Activated naive CD8-positive, alpha-beta T cell treated with anti-CD3 and anti-CD28 coated beads for 36 hours (primary cell): ENCODE measurements at places on chromosomes 1 and 21. TPM values are rescaled to one million over a fixed set of nuclear protein-coding genes. Genes with fewer than 3 reads are reported as not detected.

The TAS1R3 gene
- total RNA-seq, result 0.06 TPM

DNA sequence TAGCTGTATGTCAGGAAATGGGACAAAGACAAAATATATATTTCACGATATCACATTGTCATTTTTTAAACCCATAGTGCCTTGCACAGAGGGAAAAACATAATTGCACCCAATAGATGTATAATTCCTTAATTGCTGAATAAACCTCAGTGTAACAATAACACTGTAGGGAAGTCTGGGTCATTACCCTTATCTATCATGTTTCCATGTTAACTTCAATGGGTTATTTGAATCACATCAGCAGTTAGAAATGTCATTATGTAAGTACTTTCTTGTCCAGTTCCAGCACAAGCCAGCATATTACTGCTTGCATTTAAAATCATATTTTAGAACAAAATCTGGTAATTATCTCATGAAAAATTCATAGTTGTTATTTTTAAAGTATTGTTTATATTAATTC, 222.7 kb downstream of the HMCN1 start:
- H3K27ac ChIP-seq, result no peak overlapping the region
- H3K36me3 ChIP-seq, result no peaks in the 10 kb centered on the region
- no peak overlapping the region for H3K4me3 ChIP-seq
- no peak for DNase-seq
- H3K4me1 ChIP-seq, result no peaks in the 10 kb centered on the region

DNA sequence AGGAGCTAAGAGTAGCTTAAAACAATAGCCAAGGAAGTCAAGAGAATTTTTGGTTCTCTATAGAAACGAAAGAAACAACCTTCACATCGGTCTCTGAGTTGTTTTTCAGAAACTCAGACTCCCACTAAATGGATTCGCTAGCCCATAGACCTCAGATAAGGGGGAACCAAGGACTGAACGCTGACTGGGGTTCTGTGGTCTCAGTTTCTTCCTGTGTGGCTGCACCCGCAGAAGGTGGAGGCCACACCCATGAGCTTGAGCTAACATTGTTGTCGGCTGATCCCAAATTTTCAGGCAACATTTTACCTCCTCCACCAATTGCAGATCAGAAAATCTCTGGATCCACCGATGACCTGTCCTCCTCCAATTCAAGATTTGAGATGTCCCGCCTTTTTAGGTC, 456.1 kb downstream of the AJAP1 start:
- H3K36me3 ChIP-seq, result no peaks in the 10 kb centered on the region
- no peak for DNase-seq
- H3K27ac ChIP-seq, result no peak overlapping the region
- peaks cover 35% of the 10 kb centered on the region for H3K4me1 ChIP-seq
- H3K4me3 ChIP-seq, result no peak overlapping the region

- DNase-seq, result no peak
- no peak overlapping the region for H3K27ac ChIP-seq
- peaks cover 9% of the 10 kb centered on the region for H3K27me3 ChIP-seq
- H3K4me1 ChIP-seq, result no peaks in the 10 kb centered on the region
- no peaks in the 10 kb centered on the region for H3K36me3 ChIP-seq
- H3K4me3 ChIP-seq, result no peak overlapping the region
Measured at GRCh38 chr1:7853684-7854026, 790 bp upstream of the UTS2 start.

DNA sequence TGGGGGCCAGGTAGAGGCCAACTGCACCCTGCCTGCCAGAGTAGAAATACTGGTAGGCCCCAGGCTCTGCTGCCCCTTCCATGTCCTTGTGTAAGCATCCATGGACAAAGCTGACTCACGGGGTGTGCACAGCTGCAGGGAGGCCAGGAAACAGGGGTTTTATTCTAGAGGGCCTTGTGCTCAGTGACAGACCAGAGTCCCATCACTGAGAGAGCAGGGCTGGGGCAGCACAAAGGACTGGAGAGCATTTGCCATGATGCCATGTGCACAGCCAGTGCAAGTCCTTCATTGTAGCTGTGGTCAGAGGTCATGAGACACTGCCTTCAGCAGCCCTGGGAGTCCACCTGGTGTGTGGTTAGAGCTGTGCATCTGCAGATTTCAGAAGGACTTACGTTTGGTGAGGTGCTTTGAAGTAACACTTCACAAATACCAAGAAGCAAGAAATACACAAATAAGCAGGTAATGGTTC, 8.1 kb downstream of the ARF1 start:
- H3K36me3 ChIP-seq, result peaks cover 72% of the 10 kb centered on the region
- H3K27me3 ChIP-seq, result no peaks in the 10 kb centered on the region
- peaks cover 72% of the 10 kb centered on the region for H3K4me1 ChIP-seq
- no peak overlapping the region for H3K4me3 ChIP-seq
- DNase-seq, result no peak
- peak overlapping the region; percentile 63 for H3K27ac ChIP-seq

- peaks cover 9% of the 10 kb centered on the region for H3K27me3 ChIP-seq
- no peak for DNase-seq
- H3K36me3 ChIP-seq, result no peaks in the 10 kb centered on the region
- no peak overlapping the region for H3K27ac ChIP-seq
- H3K4me3 ChIP-seq, result no peak overlapping the region
Measured at GRCh38 chr21:39661121-39661520, 48.4 kb downstream of the B3GALT5 start.

The ANKRD35 gene
- total RNA-seq, result 0.58 TPM

The DDI2 gene
- 45.4 TPM for total RNA-seq

The NEK2 gene
- 24.2 TPM for total RNA-seq

DNA sequence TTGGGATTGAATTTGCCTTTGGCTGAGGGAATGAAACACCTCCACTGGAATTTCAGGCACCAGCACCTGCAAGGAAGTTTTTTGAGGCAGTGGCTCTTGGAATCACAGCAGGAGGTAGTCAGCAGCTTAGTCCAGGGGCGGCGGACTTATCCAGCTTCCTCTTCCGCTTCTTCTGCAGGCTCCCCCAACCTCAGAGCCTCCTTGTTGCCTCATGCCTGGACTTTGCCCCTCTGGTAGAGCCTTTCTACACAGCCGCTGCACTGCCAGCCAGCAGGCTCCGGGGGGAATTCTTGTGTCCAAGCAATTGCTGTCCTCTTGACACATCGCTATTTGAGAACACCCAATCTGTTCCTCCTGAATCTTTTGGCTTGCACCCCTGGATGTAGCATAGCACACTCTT, 4.4 kb upstream of the RHEX start:
- no peak overlapping the region for H3K27ac ChIP-seq
- no peak for DNase-seq
- H3K4me1 ChIP-seq, result peaks cover 41% of the 10 kb centered on the region
- H3K27me3 ChIP-seq, result no peaks in the 10 kb centered on the region
- no peak overlapping the region for H3K4me3 ChIP-seq

The GUCA2B gene
- not detected for total RNA-seq

GRCh38 chr1:165222580-165222979, 133.9 kb downstream of the LMX1A start:
- H3K4me1 ChIP-seq, result no peaks in the 10 kb centered on the region
- no peaks in the 10 kb centered on the region for H3K36me3 ChIP-seq
- peaks cover 10% of the 10 kb centered on the region for H3K27me3 ChIP-seq
- no peak overlapping the region for H3K27ac ChIP-seq

GRCh38 chr1:180158149-180159147, 3.8 kb downstream of the QSOX1 start:
- DNase-seq, result no peak
- H3K27me3 ChIP-seq, result no peaks in the 10 kb centered on the region
- no peaks in the 10 kb centered on the region for H3K36me3 ChIP-seq
- H3K4me3 ChIP-seq, result no peak overlapping the region
- H3K4me1 ChIP-seq, result peaks cover 29% of the 10 kb centered on the region
- H3K27ac ChIP-seq, result no peak overlapping the region

DNA sequence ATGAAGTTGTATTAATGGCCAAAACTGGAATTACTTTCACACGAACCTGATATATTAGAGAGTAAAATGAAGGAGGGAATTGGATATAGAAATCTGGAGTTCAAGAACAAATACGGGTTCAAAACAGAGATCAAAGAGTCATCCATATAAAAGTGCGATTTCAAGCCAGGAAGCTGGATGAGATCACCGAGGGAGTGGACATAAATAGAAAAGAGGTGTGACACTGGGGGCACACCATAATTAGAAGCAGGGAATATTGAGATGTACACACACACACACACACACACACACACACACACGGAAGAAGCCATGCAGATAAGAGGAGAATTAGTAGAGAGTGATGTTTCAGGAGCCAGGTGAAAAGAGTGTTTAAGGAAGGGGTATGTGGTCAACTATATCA, 32.3 kb upstream of the PLD5 start:
- no peaks in the 10 kb centered on the region for H3K4me1 ChIP-seq
- H3K27me3 ChIP-seq, result peaks cover 14% of the 10 kb centered on the region
- no peak overlapping the region for H3K4me3 ChIP-seq
- H3K27ac ChIP-seq, result no peak overlapping the region
- no peak for DNase-seq

DNA sequence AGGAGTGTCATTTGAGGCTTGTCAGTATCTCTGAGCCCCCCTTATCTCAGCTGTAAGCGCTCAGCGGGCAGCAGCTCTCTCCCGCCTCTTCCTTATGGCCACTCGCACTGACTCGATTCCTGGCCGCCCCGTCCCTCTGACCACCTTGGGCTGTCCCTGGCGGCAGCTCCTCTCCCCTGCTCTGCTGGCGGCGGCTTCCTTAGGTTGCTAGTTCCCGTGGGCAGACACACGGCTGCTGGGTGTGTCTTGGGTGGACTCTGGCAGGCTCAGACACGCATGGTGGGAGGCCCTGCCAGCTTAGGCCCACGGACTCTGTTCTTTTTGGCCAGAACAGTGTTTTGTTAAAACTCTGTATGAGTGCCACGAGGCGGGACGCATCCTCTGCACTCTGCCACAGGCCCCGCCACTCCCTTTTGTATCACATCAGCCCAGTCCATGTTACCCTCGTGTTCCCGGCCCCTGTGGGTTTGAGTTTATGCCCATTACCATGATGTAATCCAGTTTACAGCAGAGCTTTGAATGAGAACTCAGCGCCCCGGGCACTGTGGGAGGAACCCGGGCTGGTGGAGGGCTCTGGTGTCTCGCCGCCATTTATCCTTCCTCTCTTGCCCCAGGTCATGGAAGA, 45.9 kb downstream of the COQ8A start:
- H3K4me1 ChIP-seq, result peaks cover 18% of the 10 kb centered on the region
- H3K27ac ChIP-seq, result no peak overlapping the region
- no peaks in the 10 kb centered on the region for H3K36me3 ChIP-seq

- H3K27me3 ChIP-seq, result no peaks in the 10 kb centered on the region
- no peak for DNase-seq
- H3K4me1 ChIP-seq, result peaks cover 9% of the 10 kb centered on the region
Measured at GRCh38 chr1:168281603-168282325, 1.1 kb downstream of the TBX19 start.

GRCh38 chr21:31334648-31335121, 9.4 kb downstream of the TIAM1 start:
- H3K4me1 ChIP-seq, result peaks cover 32% of the 10 kb centered on the region
- H3K36me3 ChIP-seq, result peaks cover 33% of the 10 kb centered on the region
- DNase-seq, result no peak
- peaks cover 4% of the 10 kb centered on the region for H3K27me3 ChIP-seq
- no peak overlapping the region for H3K4me3 ChIP-seq
- H3K27ac ChIP-seq, result no peak overlapping the region

DNA sequence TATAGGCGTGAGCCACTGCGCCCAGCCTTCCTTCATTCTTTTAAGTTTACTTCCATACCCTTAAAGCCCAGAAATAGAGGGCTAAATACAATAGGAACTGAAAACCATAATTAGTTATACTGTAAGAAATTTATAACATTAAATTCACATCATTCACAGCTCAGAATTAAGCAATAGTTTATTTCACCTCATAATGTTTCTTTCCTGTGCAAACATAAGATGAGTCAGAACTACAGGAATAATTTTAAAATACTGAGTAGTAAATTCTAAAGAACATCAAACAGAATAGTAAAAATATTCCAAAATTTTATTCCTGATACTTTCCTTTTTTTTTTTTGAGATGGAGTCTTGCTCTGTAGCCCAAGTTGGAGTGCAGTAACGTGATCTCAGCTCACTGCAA, 24.1 kb downstream of the POGZ start:
- no peak overlapping the region for H3K4me3 ChIP-seq
- peaks cover 28% of the 10 kb centered on the region for H3K4me1 ChIP-seq
- peaks cover 7% of the 10 kb centered on the region for H3K36me3 ChIP-seq
- DNase-seq, result no peak
- H3K27ac ChIP-seq, result no peak overlapping the region

DNA sequence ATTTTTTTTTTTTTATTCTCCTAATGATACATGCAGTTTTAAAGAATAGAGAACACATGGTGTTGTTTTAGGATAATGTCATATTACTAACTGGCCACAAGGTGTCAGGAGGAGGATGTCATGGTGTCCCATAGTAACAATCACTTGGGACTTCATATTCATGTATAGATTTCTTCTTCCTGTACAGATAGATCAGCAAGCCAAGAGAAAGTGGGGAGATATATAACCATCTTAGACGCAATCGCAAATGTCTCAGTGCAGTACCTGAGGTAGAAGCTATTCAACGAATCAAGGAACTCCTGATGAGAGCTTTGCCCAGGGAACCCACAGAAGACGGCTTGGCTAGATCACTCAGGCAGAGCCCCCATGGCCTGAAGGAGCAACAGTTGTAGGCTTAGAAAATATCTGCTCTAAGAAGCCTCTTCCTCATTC, 12.3 kb downstream of the OR2T11 start:
- H3K4me3 ChIP-seq, result no peak overlapping the region
- no peak for DNase-seq
- peaks cover 2% of the 10 kb centered on the region for H3K4me1 ChIP-seq
- H3K27me3 ChIP-seq, result no peaks in the 10 kb centered on the region
- H3K27ac ChIP-seq, result no peak overlapping the region
- H3K36me3 ChIP-seq, result no peaks in the 10 kb centered on the region

DNA sequence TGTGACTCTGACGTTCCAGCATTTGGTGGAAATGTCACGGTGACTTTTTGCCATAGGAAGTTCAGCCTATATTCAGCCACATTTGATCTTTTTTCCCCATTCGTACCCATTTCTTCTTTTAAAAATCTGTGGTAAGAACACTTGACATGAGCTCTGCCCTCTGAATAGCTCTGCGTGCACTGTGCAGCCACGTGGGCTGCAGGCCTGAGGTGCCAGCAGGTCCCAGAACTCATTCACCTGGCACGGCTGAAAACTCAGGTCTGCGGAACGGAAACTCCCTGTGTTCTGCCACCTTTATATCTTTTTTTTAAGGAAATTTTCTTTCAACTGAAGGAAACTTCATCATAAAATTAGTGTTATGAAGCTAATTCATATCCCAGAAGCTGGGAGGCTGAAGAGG, 28.6 kb downstream of the CEP104 start:
- no peaks in the 10 kb centered on the region for H3K27me3 ChIP-seq
- H3K4me3 ChIP-seq, result no peak overlapping the region
- no peak overlapping the region for H3K27ac ChIP-seq
- H3K36me3 ChIP-seq, result peaks cover 13% of the 10 kb centered on the region
